ENCODE measurements at places on chromosomes 5 and 9.

GRCh38 chr5:175692996-175693710, 35.3 kb downstream of the HRH2 start:
- DNase-seq, result no peak

DNA sequence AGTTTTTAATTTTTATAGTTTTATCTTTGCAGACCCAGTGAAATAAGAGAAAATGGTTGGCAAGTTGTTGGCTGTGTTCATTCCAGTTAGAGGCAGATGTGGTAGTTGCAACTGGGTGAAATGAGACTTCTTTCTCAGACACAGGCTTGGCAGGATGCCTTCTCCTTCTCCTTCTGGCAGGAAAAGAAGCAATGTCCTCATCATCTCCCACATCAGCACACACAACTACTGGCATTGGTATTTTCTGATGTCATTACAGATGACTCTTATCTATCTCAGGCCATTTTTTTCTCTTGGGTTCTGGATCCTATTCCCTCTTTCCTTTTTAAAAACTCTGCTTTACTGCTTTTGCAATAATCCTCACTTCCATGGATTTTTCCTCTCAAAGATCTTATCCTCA, 103.3 kb upstream of the EDIL3 start:
- no peak for DNase-seq

- no peak for DNase-seq
Measured at GRCh38 chr9:2032234-2032633, 17.1 kb downstream of the SMARCA2 start.

DNA sequence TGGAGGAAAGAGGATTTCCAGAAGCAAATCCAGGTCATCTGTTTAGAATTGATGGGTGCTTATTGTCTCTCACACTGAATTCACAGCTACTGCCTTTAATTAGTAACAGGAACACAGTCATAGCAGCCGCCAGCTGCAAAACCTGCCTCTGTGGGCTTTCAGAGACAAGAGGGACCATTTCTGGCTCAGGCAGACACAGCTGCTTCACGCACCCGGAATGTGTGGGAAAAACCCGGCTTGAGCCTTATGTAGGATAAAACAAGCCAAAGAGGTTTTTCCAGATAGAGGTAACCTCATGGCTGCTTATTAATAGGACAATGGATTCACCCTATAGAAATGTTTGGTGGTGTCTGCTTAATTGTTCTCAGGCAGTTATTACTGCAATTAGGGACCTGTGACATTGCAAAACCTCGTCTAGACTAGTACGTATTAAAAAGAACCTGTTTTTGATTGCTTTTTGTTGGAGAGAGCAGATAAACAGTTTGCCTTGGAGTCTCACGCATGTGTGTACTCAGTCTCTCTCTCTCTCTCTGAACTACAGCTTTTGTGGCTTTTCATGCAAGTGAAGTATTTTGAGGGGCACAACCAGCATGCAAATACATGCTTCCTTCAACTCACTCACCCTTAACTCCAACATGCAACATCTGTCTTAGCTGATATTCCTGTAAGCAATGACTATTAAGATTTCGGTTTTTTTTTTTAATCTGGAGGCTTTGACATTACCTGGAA, 302.7 kb downstream of the PLK2 start:
- peak; percentile 47 for DNase-seq

GRCh38 chr9:13113751-13114150, 165.7 kb downstream of the MPDZ start:
- no peak for DNase-seq

DNA sequence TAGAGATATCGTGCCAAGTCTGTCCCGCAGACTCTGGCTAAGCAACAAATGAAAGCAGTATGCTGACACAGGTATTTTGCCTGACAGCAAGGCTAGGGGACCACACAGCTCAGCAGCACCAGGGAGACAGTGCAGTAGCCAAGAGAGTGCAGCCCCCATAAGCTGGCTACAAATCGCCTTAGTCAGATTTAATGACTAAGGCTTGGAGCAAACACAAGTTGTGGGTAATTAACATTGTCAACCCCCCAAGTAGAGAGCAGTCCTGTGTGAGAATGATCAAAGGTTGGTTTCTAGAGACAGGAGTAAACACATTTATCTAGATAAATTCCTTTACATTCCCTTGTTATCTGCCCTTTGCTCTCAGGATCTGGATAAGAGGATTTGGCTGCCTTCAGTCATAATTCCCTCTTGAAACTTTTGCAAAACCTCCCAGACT, 1434.5 kb upstream of the CDH6 start:
- no peak for DNase-seq

- DNase-seq, result no peak
Measured at GRCh38 chr9:94693485-94694204, 32.9 kb upstream of the AOPEP start.

- DNase-seq, result no peak
Measured at GRCh38 chr5:121006217-121006616, 542.1 kb downstream of the PRR16 start.

DNA sequence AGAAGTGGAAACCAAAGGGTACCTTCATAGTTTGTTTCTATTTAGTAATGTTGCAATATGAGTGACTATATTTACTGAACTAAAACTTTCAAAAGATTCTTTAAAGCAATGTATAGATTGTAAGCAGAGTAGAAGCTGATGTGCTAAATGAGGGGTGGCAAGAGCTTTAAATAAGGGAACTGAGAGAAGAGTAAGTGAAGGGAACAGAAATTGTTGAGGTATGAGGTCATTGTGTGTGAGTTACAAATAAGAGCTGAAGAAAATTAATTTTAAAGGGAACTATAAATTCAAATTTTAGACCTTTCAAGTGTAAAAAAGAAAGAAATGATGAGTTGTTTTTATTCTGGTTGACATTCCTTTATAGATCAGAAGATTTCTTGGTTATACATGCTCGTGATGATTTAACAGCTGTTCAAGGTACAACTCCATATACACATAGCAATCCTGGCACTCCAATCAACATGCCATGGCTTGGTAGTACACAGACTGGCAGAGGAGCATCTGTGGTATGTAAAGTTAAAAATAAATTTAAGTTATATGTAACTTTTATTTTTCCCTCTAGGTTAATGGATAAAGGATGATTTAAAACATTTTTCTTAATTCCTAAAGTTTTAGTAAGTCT, 135.1 kb upstream of the TNFAIP8 start:
- no peak for DNase-seq

DNA sequence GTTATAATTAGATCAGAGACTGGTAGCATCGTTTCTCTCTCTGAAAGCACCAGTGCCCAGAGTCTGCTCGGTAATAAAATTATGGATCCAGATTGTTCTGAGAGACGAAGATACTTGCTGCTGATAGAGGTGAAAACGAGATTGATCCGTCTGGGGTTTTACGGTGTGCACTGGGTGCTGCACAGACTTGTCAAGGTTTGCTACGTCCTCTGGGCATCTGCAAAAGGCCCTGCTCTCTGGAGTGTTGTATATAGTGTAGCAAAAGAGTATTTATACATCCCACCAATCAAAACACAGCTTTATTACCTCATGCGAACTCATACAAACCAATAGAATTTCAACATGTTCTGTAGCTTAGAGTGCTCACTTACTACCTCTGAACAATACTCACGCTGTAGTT, 219.3 kb downstream of the PBX3 start:
- DNase-seq, result peak; percentile 5

DNA sequence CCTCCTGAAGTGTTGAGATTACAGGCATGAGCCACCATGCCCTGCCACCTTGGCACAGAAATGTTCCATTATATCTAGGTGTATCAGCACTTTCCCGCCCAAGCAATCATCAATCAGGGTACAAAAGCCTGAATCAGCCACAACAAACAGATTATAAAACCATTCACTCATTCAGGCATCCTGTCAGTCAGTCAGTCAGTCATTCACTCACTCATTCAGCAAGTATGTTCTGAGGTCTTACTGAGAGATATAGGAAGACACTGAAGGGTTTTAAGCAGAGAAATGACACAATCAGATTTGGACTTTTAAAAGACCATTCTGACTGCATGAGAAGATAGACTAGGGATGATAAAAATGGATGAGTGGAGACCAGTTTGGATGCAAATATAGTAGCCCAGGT, 13.1 kb downstream of the PSMD5 start:
- no peak for DNase-seq

GRCh38 chr5:142215915-142216681, 107.5 kb downstream of the NDFIP1 start:
- DNase-seq, result no peak

- DNase-seq, result peak; percentile 30
Measured at GRCh38 chr5:145237843-145238242, 597.3 kb downstream of the PRELID2 start.

GRCh38 chr5:38528162-38528703, 28.2 kb downstream of the LIFR start:
- DNase-seq, result no peak

- DNase-seq, result no peak
Measured at GRCh38 chr9:110261632-110262031, 5.3 kb upstream of the TXN start.

DNA sequence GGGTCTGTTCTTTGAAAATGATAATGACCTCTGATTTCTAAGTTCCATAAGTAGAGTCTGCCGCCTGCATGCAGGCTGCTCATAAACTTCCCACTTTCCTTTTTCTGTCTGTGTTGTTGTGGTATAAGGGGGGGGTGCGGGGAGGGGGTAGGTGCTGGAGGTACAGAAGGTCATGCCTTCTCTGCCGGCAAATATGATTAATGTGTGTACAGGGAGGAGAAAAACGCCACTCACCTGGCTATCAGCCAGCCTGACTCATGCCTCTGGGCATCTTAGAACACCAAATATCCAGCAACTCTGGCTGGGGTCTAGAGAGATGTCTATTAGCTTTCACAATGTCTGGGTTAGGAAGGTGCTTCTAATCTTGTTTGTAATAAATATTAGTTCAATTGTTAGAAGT, 128.3 kb downstream of the EFNA5 start:
- peak; percentile 75 for DNase-seq

GRCh38 chr5:88396751-88397281, 128.2 kb upstream of the TMEM161B start:
- DNase-seq, result no peak

- no peak for DNase-seq
Measured at GRCh38 chr9:97447001-97447400, 35.1 kb downstream of the TDRD7 start.

- DNase-seq, result no peak
Measured at GRCh38 chr5:39062530-39062929, 11.7 kb downstream of the RICTOR start.

- no peak for DNase-seq
Measured at GRCh38 chr5:83947763-83948162, 227.1 kb upstream of the HAPLN1 start.

DNA sequence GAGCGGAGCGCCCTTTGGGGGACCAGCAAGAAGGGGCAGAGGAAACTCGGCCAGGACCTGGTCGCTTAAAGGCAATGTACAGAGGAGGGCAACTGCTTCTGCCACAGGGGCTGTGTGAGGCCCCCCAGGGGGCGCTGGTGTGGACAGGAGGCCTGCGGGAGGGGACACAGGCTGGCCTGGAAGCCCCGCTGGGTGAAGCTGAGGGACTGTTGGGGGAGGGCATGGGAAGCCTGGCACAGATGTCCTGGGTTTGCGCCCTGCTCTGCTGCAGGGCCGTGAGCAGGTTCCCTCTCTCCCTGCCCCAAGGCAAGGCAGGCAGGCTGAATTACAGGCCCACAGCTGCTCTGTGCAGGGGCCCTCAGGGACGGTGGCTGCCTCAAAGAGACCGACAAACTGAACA, 5.4 kb downstream of the MED22 start:
- DNase-seq, result no peak

GRCh38 chr9:26234865-26235264, 556.6 kb upstream of the TUSC1 start:
- no peak for DNase-seq

DNA sequence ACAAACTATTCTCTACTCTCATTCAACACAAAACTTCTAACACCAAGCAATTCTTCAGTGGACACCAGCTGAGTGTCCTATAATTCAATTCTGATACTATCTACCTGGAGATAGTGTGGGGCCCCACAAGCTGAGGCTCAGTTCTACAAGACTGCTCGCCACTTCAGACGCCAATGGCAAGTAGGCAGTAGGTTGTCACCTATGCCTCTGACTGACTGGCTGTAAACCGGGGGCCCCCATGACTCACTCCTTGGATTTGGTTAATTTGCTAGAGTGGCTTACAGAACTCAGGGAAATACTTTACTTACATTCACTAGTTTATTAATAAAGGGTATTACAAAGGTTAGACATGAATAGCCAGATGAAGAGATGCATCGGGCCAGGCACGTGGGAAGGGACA, 21.5 kb downstream of the INIP start:
- no peak for DNase-seq

DNA sequence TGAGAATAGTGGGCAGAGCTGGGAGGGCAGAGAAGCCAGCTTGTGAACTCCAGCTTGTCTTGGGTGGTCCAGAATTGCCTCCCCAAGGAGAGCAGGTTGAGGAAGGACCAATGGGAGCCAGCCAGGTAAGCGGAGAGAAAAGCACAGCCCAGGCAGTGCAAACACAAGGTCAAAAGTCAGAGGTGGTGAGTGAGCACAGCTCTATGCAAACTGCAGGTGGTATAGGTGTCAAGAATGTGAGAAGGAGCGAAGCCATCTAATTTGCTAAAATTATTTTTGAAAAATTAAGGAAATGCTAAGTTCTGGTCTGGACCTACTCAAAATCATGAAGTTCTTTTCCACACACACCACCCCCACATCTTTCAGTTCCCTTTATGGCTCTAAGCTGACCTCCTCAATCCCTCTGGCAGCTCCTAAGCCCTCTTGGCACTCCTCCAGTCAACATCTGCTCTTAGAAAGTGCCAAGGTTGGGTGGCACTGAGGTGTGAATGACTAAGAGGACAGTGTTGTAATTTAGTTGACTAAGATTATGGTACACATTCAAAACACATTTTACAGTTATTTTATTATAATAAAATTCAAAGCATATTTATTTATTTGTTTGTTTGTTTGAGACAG, 6.6 kb upstream of the OTULINL start:
- DNase-seq, result peak; percentile 64

- no peak for DNase-seq
Measured at GRCh38 chr5:67375606-67376005, 179.0 kb upstream of the CD180 start.

DNA sequence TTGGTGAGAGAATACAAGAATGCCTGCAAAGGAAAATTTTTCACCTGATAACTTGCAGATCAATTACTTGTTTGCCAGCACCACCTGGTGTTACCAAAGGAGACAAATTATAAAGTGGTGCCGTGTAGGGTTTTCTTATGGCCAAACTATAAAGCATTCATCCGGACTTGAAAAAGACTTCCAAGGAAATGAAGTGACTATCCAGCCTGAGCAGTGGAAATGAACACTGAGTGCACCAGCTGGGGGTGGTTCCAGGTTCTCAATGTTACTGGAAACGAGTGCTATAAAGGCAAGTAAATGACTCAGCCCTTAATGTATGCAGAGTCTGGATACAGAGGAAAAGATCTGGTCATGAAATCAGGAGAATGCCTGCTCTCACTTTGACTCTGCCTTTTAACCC, 113.1 kb downstream of the DNAH5 start:
- peak; percentile 14 for DNase-seq

DNA sequence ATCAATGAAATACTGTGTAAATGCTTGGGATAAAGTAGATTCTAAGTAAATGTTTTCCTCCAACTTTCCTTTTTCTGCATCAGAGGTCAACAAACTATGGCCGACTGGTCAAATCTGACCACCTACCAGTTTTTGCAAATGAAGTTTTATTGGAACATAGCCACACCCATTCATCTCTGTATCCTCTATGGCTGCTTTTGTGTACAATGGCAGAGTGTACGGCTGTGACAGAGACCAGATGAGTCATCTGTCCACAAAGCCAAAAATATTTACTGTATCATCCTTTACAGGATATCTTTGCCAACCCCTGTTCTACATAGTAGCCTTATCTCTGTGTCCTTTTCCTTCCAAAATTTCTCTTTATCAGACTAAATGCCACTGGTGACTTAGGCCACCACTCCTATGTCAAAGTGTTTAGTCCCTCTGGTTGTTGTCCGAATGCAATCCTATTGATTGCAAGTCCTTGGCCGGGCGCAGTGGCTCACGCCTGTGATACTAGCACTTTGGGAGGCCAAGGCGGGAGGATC, 218.4 kb upstream of the KLF4 start:
- DNase-seq, result no peak

Measured in NCI-H1105 treated with DMSO at 0.1 percent for 48 hours (cell line).